ENCODE measurements at places on chromosomes 2 and 18. TPM values are rescaled to one million over a fixed set of nuclear protein-coding genes. Genes with fewer than 3 reads are reported as not detected.

DNA sequence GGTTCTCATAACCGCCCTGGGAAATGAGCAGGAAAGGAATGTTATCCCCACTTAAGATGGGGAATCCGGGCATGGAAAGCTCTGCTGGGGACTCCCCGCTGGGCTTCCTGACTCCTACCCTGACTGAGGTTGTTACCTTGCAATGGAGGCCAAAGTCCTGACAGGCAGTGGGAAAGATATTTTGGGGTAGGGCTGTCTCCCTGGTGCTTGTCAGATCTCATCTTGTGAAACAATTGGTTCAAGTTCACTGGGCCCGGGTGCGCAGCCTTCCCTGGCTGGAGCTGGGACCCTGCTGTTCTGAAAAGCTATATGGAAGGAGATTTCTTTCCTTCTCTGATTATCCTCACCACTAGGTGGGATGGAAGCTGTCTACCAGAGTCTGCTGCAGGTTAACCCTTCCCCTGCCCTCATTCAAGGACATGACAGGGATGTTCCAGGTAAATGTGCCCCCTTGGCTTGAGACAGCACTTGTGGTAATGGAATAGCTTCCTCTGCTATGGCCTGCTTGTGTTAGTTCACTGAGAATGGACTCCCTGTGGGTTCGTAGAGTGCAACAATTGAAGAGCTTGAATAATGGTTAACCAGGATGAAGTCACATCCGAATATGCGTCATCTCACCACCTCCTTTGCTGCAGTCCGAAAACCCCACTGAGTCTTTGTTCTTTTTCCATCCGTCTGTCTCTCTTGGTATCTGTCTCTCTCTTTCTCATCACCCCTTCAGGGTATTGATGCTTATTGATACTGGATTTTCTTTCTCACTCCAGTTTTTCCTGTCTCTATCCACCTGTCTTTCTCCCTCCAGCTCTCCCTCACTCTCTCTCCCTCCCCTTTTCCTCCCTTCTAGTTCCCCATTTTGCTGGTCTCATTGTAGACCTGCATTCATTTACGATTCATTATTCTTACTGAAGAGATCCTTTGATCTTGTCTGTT is 67.8 kb upstream of the EPAS1 start:
- peaks cover 2% of the 10 kb centered on the region for H3K36me3 ChIP-seq
- H3K27me3 ChIP-seq = no peaks in the 10 kb centered on the region
- DNase-seq = no peak
- H3K4me1 ChIP-seq = peaks cover 27% of the 10 kb centered on the region
- H3K4me3 ChIP-seq = no peak overlapping the region

DNA sequence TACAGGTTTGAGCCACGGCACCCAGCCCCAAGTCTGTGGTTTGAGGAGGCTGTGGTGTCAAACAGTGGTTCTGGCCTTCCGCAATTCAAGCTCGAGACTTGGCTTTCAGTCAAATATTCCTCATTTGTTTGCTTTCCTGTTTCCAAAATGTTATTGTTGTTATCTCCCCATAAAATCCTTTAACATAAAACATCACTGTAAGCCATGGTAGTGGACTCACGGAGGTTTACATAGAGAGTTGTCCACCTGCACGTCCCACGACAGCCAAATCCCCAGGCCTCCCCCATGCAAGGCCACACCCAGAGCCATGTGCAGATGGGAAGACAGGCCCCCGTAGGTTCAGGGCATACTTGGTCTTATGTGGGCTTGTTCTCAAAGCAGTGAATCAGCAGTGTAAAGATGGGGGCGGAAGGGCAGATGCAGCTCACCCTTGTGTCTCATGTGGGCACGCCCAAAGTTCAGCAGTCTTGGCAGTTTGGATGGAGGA is 18.9 kb upstream of the ST3GAL5 start:
- no peaks in the 10 kb centered on the region for H3K36me3 ChIP-seq
- H3K27me3 ChIP-seq = no peaks in the 10 kb centered on the region
- DNase-seq = no peak
- H3K4me1 ChIP-seq = peaks cover 43% of the 10 kb centered on the region
- no peak overlapping the region for H3K4me3 ChIP-seq

- no peaks in the 10 kb centered on the region for H3K27me3 ChIP-seq
- H3K4me3 ChIP-seq = no peak overlapping the region
- H3K36me3 ChIP-seq = no peaks in the 10 kb centered on the region
- peak overlapping the region; percentile 85 for H3K27ac ChIP-seq
Measured at GRCh38 chr2:128236491-128237035, 82.1 kb downstream of the HS6ST1 start.

- no peak overlapping the region for H3K27ac ChIP-seq
- peaks cover 82% of the 10 kb centered on the region for H3K27me3 ChIP-seq
- no peak overlapping the region for H3K4me3 ChIP-seq
- no peak for DNase-seq
- H3K36me3 ChIP-seq = no peaks in the 10 kb centered on the region
- H3K4me1 ChIP-seq = peaks cover 16% of the 10 kb centered on the region
Measured at GRCh38 chr2:136122661-136123060, 4.7 kb upstream of the CXCR4 start.

The MARCHF4 gene
- 1.4 TPM for total RNA-seq

The PCARE gene
- not detected for total RNA-seq

The MYCN gene
- total RNA-seq = 0.17 TPM

The DSC3 gene
- 4.1 TPM for total RNA-seq

The CROCC2 gene
- total RNA-seq = not detected
